ENCODE measurements at places on chromosomes 2 and 18. TPM values are rescaled to one million over a fixed set of nuclear protein-coding genes. Genes with fewer than 3 reads are reported as not detected.

LOXL3 gene
- total RNA-seq: 0.20 TPM

- no peak for DNase-seq
Observed at GRCh38 chr2:74048147-74048546, 63.4 kb downstream of the TET3 start.

GCA gene
- total RNA-seq: 38.5 TPM

CDH7 gene
- total RNA-seq: not detected

DNA sequence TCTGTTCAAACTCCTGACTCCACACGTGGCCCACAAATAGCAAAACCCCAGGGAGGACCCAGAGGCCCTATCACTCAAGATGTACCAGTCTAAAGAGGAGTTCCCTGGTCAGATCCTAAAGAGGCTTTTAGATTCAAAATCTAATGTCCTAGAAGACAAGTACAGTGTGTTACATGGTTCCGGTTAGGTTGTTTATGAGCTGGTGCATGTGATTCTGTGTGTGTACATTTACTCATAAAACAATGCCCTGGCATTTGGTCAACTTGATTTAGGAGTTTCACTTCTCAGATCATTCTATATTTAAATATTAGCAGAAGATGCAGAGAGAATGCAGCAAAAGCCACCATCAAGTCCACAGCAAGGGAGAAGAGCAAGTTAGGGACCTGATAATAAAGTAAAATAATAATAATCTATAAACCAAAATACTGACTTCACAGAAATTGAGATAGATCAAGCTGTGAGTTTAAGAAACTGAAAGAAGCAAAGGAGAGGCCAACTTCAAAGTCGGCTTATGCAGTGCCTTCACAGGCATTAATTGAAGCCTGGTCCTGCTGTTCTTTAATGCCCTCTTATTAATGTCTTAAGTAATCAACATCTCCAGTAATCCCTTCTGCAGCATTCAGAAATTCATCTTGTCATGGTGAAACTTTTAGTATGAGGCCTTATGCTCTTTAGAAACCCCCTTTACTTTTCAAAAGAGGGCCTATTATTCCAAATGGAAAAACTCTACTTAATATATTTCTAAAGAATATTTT, 4.2 kb upstream of the AP1S3 start:
- DNase-seq: no peak

CSRNP3 gene
- not detected for total RNA-seq

DNA sequence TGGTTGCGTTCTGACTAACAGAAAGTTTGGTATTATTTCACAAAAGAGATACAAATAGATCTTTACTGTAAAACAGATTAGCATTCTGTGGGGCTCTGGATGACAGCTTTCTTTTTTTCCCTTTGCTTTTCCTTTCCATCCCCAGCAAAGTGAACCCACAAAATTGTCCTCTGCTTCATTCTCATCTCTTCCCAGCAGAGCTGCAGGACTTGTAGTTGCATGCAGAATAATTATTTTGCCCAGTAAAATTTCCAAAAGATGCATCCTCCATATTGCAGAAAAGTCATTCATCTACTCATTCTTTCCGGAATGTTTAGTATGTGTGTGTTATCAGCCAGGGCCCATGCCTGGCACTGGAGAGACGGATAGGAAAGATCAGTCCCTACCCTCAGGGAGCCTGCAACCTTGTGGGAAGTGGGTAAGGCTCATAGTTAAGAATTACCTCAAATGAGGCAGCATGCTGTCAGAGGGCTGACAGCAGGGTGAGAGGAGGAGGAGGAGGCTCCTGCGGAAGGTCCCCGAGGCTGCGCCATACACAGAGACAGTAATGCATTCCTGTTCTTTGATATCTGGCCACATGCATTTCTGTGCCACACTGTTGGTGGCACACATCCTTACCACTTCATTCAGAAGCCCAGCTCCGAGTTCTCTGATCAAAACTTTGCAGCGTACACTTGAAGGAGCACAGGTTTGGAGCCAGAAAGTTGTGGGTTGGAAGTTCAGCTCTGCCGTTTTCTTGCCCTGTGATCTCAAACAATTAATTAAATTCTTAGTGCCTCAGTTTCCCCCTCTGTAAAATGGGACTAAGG, 225.4 kb downstream of the MYCN start:
- no peak for DNase-seq

DNA sequence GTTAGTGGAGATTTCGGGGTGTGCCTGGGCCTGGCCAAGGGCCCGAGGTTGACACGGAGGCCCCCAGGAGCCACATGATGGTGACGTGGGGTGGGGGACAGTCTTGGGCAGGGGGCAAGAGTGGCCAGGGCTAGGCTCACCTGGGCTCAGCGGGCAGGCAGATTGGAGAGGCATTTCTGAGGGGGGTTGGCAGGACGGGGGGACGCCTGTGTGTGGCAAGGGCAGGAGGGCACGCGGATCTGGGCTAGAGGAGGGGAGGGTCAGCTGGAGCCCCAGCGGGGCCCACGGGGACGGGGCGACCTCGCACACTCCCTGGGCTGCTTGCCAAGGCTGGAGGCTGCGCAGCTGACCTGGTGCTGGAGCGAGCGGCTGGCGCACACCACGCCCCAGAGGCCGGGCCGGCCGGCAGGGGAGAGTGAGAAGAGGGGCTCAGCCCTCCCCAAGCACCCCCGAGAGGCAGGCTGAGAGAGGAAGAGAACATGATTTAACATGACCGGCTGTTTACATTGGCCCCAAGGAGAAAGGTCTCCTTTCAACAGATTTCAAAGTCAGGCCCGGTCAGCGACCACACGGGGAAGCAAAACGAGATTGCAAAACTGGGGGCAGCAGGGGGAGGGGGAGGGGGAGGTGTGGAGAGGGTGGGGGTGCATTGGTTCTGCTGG, 38.0 kb upstream of the SNED1 start:
- no peak for DNase-seq

DNA sequence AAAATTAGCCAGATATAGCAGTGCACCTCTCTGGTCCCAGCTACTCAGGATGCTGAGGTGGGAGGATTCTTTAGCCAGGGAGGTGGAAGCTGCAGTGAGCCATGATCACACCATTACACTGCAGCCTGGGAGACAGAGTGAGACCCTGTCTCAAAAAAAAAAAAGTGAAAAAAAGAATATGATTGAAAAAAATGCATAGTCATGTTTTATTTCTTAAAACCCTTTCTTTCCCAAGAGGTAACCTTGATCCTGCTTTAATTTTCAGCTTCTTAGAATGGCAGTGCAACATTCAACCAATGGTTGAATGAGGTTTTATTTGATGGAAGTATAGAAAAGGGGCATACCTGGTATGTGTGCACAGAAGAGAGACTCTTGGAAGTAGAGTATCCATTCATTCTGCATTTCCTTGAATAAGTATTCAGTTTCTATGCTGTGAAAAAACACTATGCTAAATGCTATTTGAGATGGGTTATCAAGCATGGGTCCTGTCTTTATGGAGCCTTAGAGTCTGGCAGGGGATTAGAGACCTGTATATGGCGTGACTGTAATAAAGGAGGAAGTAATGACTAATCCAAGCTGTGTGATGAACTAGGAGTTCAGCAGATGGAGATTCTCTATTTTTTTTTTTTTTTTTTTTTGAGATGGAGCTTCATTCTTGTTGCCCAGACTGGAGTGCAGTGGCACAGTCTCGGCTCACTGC, 146.3 kb downstream of the WDSUB1 start:
- no peak for DNase-seq

All from activated naive CD4-positive, alpha-beta T cell treated with anti-CD3 and anti-CD28 coated beads, Interleukin-2, amount 50 U/mL, for 72 hours (primary cell).